ENCODE measurements at places on chromosomes 2 and 18.

DNA sequence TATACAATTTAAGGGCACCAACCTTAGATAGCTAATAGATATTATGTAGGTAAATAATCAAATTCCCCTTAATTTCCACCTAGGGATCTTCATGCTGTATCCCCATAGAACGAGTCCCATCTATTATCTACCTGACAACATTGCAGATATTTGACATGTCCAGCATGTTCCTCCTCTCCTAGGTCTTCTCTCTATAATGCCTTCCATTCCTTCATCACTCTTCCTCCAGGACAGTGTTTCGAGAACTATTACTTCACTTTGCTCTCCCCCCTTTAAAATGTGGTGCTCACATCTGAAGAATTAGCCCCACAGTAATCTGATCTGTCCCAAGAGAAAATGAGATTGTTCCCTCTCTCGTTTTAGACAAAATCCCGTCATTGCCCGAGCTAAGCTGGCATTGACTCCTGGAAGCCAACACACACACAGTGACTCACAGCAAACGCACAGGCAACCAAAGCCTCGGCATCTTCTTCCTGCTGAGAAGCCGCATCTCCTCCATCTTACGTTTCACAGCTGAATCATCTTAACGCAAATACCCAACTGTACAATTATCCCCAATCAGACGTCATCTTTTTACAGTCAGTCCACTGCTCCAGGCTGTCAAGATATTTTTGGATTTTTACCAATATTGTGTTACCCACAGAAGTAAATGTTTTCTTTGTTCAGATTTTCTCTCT, 162.9 kb upstream of the AGAP1 start:
- no peak for DNase-seq
- H3K27ac ChIP-seq: no peak overlapping the region
- H3K4me3 ChIP-seq: no peak overlapping the region
- H3K4me1 ChIP-seq: no peaks in the 10 kb centered on the region

GRCh38 chr18:35158728-35159450, 81.9 kb upstream of the ZNF397 start:
- DNase-seq: no peak
- H3K27me3 ChIP-seq: no peaks in the 10 kb centered on the region
- no peak overlapping the region for H3K4me3 ChIP-seq
- H3K27ac ChIP-seq: no peak overlapping the region

- H3K4me3 ChIP-seq: peak overlapping the region; percentile 65
- DNase-seq: no peak
- peaks cover 23% of the 10 kb centered on the region for H3K27me3 ChIP-seq
- peaks cover 20% of the 10 kb centered on the region for H3K4me1 ChIP-seq
- no peak overlapping the region for H3K27ac ChIP-seq
- H3K36me3 ChIP-seq: no peaks in the 10 kb centered on the region
These were observed 884 bp upstream of the RAPH1 start for GRCh38 chr2:203535784-203536585.

GRCh38 chr2:1231466-1232063, 181.7 kb upstream of the TPO start:
- no peak overlapping the region for H3K4me3 ChIP-seq
- no peaks in the 10 kb centered on the region for H3K4me1 ChIP-seq
- H3K36me3 ChIP-seq: no peaks in the 10 kb centered on the region
- H3K27me3 ChIP-seq: no peaks in the 10 kb centered on the region

DNA sequence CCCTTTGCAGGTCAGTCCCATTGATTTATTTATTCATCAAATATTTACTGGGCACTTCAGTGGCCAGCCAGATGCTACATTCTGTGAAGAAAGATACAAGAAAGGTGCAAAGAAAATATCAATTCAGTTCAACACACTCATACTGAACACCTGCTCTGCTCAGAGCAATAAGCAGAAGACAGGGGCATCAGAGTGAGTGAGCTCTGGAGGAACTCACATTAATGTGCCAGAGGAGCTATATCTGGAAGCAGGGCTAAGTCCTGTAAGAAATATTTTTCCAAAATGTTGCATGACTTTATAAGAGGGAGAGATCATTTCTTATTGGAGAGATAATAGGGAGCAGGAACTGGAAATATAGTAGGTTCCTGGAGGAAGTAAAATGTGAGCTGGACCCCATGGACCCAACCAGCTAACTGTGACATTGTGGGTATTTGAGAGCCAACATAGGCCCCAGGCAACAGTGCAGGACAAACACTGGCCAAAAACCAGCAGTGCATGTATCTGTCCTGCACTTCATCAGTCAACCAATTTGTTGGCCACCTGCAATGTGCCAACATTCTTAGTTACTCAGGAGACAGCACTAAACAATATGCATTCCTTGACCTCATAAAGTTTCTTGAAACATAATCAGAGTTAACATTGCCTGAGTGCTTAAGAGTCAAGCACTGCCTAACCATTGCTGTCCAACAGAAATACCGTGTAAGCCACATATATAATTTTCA, 102.7 kb upstream of the PTPRM start:
- no peaks in the 10 kb centered on the region for H3K4me1 ChIP-seq
- no peaks in the 10 kb centered on the region for H3K36me3 ChIP-seq
- H3K4me3 ChIP-seq: no peak overlapping the region

DNA sequence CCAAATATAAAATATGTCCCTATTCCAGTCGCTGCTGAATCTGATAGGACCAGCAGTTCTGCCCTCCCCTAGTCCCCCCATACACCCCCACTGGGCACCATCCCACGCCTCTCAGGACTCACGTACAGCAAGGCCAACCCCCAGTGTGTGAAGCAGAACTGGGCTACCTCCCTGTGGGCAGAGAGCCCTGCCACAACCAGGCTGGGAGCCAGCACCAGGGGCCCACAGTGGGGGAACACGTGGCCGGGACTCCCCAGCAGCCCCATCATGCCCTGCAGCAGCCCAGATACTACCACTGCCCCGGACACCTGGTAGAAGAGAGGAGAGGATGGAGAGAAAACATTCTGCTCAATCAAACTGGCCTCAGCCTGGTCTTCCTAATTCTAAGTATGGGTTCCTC, 1.3 kb downstream of the SLC23A3 start:
- H3K36me3 ChIP-seq: peaks cover 24% of the 10 kb centered on the region
- DNase-seq: no peak
- H3K4me3 ChIP-seq: no peak overlapping the region
- peaks cover 5% of the 10 kb centered on the region for H3K4me1 ChIP-seq

DNA sequence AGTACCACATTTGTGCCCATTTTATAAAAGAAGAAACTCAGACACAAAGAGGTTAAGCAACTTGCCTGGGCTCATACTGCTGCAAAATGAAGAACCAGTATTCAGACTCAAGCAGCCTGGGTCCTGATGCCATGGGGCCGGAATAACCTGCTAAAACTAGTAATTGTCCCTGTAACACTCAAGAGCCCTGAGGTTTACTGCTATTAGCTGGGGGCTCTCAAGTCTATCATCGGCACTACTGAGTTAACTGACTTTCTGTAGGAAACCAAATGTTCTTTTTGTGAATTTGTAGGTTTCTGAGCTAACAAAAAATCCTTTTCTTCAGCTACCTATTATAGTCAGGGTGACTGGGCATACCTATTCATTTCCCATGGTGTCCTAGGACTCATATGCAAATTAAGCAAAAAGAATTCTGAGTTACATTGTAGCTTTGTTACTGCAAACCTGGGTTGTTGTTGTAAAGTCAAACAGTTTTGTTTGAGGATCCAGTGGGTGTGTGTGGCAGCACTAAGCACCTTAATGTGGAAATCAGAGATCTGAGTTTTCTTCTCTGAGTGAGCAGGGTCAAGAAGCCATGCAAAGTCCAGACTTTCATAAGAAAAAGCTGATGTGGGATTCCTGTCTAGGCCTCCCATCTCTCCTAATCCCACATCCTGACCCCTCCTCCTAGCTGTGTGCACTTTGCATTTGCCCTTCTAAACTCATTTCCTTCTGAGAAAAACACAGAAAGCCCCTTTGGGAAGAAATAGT, 72.4 kb upstream of the TNP1 start:
- no peak overlapping the region for H3K4me3 ChIP-seq
- H3K27ac ChIP-seq: no peak overlapping the region
- no peaks in the 10 kb centered on the region for H3K4me1 ChIP-seq
- no peaks in the 10 kb centered on the region for H3K36me3 ChIP-seq
- H3K27me3 ChIP-seq: no peaks in the 10 kb centered on the region
- DNase-seq: no peak

DNA sequence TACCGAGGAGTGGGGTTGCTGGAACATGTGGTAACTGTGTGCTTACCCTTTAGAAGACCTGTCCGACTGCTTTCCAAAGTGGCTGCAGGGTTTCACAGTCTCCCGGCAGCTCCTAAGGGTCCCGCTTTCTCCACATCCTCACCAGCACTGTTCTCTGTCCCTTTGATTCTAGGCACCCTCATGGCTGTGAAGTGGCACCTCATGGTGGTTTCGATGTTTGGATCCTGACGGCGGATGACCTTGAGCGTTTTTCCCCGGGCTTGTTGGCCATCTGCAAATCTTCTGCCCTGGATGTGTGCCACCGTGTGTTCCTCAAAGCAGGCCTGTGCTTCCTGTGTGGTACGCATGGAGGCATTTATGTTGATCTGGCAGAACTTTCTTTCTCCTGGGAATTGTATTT, 292.5 kb upstream of the HDAC4 start:
- H3K4me3 ChIP-seq: no peak overlapping the region
- no peaks in the 10 kb centered on the region for H3K27me3 ChIP-seq
- no peak overlapping the region for H3K27ac ChIP-seq
- no peaks in the 10 kb centered on the region for H3K4me1 ChIP-seq
- no peaks in the 10 kb centered on the region for H3K36me3 ChIP-seq

DNA sequence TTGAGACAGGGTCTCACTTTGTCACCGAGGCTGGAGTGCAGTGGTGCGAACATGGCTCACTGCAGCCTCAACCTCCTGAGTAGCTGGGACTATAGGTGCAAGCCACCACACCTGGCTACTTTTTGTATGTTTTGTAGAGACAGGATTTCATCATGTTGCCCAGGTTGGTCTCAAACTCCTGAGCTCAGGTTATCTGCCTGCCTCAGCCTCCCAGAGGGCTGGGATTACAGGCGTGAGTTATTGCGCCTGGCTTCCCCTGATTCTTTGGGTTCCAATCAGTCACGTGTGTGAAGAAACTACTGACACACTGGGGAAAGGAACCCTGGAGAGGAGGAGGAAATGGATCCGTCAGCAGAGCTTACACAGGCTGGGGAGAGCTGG, 22.3 kb upstream of the RAB10 start:
- H3K27me3 ChIP-seq: no peaks in the 10 kb centered on the region
- no peak overlapping the region for H3K4me3 ChIP-seq
- DNase-seq: no peak
- no peak overlapping the region for H3K27ac ChIP-seq
- H3K4me1 ChIP-seq: no peaks in the 10 kb centered on the region
- H3K36me3 ChIP-seq: no peaks in the 10 kb centered on the region

- H3K4me3 ChIP-seq: no peak overlapping the region
- H3K36me3 ChIP-seq: no peaks in the 10 kb centered on the region
- H3K27me3 ChIP-seq: no peaks in the 10 kb centered on the region
- no peak for DNase-seq
These were observed 278.4 kb downstream of the PRKCE start for GRCh38 chr2:45929674-45930395.

DNA sequence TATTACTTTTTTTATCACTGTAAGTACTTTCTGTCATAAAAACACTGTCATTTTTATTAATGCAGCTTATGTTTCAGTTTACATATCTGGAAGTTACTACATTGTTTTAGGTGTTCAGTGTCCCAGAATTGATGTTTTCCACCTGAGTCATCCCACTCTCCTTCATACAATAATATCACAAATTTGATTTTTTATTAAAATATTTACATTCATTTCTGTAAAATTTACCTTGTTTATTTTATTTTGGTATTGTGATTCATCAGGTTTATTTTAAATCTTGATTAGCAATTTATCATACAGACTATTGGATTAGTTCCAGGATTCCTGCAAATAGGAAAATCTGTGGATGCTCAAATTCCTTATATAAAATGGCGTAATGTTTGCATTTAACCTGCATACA, 1662.9 kb downstream of the SUCLG1 start:
- no peak overlapping the region for H3K27ac ChIP-seq
- no peaks in the 10 kb centered on the region for H3K36me3 ChIP-seq
- no peak for DNase-seq
- H3K27me3 ChIP-seq: no peaks in the 10 kb centered on the region

GRCh38 chr2:168912901-168913369, 11.8 kb downstream of the G6PC2 start:
- no peaks in the 10 kb centered on the region for H3K4me1 ChIP-seq
- no peak overlapping the region for H3K4me3 ChIP-seq
- H3K27ac ChIP-seq: no peak overlapping the region
- peaks cover 17% of the 10 kb centered on the region for H3K27me3 ChIP-seq

DNA sequence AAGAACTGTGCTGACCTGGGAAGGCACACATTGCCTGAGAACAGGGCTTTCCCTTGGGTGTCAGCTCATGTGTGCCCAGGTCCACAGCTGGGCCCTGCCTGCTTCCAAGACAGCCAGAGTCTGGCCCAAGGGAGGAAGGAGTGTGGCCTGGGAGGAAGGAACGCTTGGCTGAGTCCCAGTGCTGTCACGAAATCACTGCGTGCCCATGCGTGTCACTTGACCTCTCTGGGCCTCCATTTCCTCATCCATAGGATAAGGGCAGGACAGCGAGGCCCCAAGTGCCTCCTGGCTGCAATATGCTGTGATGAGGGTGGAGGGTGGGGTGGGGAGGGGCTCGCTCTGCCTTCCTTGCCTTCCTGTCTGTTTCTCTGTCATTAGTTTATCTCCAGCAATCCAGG, 642 bp upstream of the KCNK3 start:
- H3K36me3 ChIP-seq: no peaks in the 10 kb centered on the region
- H3K4me3 ChIP-seq: no peak overlapping the region
- no peak for DNase-seq
- peaks cover 28% of the 10 kb centered on the region for H3K27me3 ChIP-seq

GRCh38 chr2:237190966-237191713, 105.5 kb downstream of the COPS8 start:
- no peak for DNase-seq
- H3K4me1 ChIP-seq: no peaks in the 10 kb centered on the region
- no peak overlapping the region for H3K4me3 ChIP-seq
- H3K27me3 ChIP-seq: no peaks in the 10 kb centered on the region
- no peaks in the 10 kb centered on the region for H3K36me3 ChIP-seq

DNA sequence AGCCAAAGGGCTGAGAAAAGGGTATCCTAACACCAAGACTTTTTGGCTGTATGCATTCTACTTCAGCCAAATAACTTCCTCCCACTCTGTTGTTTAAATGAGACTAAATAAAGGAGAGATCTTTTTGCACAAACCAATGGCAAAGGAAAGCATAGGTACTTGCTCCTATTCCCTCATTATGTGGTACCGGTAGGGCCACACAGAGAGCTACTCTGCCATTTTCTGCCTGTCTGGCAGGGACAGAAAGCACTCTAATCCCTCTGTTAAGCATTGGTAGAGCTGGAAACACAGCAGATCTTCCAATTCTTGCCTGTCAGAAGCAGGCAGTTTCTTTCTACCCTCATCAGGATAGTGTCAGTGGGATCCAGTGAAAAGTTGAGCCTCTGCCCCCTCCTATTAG, 918.3 kb upstream of the TMEFF2 start:
- DNase-seq: no peak
- H3K4me3 ChIP-seq: no peak overlapping the region
- no peaks in the 10 kb centered on the region for H3K4me1 ChIP-seq
- no peaks in the 10 kb centered on the region for H3K36me3 ChIP-seq

Measured in CD4-positive, CD25-positive, alpha-beta regulatory T cell (primary cell).